NCI-H1092 treated with DMSO at 0.1 percent for 48 hours (cell line): ENCODE measurements at places on chromosomes 6 and 20.

DNA sequence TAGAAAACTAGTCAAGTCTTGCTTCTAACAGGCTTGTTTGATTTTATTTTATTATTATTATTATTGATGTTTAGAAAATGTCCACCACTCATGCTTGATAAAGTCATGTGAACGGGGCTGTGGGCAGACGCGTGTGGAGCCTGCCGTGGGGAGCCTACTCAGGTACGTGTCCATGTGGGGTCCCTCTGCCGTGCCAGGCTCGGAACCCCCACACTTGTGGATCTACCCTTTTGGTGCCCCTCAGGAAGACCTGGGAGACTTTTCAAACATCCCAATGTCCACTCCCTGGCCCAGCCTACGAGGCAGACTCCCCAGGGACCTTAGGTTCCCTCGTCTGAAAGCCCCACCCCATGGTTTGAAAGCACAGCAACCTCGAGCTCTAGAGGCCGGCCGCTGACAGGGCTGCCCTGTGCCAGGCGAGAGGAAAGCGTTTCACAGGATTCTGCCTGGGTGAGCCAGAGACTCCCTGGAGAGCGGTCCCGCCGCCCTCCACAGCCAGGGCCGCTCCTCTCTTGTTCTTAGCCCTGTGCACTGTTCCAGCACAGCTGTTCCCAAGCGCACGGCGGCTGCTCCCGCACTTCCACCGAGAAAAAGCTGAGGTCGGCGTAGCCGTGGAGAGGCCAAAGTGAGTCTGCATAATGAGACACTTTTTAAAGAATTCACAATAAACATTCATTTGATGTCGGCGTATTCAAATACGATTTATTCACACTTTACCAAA, 249.7 kb downstream of the TTLL2 start:
- no peak for DNase-seq

- no peak for DNase-seq
Observed at GRCh38 chr20:47020231-47020630, 125.6 kb downstream of the EYA2 start.

DNA sequence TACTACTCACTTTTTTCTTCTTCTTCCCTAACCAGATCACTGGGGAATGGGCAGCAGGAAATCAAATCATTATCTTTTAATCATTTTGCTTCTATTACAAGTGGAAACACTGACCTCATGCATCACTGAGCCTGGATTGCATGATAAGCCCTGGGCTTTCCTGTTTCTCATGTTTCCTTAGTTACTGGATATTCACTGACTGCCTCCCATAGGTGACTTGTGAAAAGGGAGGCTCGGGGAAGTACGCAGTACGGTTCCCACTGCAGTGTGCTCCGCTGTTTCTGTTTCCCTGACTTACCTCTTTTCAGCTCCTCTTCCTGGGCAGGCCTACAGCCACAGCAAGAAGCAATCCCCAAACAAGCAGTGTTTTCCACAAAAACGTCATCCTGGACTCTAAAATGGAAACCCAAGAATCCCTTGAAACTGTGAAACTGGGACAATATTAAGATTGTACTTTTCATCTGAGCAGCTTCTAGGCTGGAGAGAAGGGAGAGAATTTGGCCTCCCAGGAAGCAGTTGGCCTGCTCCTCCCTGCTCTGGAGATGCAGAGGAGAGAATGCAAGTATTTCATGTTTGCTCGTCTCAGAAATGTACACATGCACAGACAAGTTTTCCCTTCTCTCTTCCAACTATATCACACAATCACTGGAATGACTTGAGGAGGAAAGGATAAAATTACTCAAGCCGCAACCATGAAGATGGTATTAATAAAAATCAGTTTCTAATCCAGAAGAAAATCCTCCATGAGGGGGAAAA, 13.1 kb downstream of the BTNL2 start:
- DNase-seq = no peak

GRCh38 chr6:126437205-126437604, 97.3 kb downstream of the CENPW start:
- DNase-seq = no peak
